Upper lobe of right lung (tissue), 1 donor: ENCODE measurements at places on chromosomes 5 and 9.

- no peak for DNase-seq
Observed at GRCh38 chr9:105683688-105684275, 10.6 kb upstream of the TMEM38B start.

- DNase-seq: no peak
Observed at GRCh38 chr5:80964491-80964890, 4.3 kb downstream of the RASGRF2 start.

- peak; percentile 73 for DNase-seq
Observed at GRCh38 chr5:64330728-64331231, 165.1 kb downstream of the RNF180 start.

DNA sequence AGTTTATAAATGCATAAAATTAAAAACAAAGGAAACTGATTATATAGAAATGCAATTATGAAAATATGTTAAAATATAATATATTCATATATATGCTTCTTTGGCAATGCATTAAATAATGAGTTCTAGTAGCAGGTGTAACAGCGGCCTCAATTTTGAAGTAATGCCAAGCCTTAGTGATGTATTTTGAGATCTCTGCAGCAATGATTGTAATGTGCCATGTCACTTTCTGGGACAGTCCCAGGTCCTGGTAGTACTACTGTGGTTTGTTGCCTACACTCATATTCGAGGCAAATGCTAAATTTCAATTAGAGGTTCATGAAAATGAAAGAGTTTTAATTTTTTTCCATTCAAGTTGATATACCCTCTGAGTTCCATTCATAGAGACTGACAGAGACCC lies 75.8 kb upstream of the ORM1 start:
- no peak for DNase-seq

- no peak for DNase-seq
Observed at GRCh38 chr5:132283423-132284043, 10.7 kb upstream of the SLC22A4 start.

DNA sequence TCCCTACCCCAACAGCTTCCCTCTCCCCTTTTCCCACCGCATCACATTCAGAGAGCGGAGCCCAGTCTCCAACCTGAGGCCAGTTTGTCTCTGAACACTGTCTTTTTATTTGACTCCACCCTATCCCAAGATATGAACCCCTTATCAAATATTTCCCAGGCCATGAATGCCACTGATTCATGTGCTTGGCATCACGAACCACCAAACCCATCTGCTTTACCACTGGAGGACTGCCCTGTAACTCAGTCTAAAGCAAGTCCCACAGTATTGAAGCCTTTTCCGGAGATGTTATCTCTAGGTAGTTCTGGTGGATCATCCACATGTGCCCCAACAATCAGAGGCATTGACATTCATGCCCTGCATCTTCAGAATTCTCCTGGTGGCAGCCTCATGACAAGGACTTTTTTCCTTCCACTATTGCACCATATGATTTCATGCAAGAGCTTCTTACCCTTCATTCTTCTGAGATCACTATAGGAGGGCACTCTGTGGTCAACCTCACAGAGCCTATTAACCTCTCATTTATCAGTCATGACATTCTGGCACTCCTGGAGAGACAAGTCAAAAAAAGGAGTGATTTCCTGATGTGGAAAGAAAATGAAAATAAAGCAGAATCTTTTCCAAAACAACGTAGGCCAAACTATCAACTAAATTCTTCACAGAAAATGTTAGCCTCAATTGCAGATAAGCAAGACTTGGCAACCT lies 12.3 kb upstream of the SPATA31D4 start:
- DNase-seq: no peak

GRCh38 chr9:134783699-134784039 lies 96.9 kb upstream of the FCN2 start:
- DNase-seq: no peak

DNA sequence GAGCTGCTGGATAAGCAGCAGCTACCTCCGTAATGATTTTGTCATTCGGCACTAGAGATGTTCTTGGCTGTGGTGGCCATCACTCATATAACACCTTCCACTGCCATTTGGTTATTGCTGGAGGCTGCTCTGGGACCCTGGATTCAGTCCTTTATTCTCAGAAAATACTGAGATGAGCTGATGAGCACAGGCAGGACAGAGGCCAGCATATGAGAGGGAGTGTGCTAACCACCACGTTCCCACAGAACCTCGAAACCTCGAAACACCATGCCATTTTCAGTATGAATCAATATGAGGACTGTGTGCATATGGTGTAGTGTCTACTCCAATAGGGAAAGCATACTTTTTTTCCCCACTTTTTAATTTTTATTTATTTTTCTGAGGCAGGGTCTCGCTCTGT lies 56.6 kb downstream of the ADAM19 start:
- no peak for DNase-seq

DNA sequence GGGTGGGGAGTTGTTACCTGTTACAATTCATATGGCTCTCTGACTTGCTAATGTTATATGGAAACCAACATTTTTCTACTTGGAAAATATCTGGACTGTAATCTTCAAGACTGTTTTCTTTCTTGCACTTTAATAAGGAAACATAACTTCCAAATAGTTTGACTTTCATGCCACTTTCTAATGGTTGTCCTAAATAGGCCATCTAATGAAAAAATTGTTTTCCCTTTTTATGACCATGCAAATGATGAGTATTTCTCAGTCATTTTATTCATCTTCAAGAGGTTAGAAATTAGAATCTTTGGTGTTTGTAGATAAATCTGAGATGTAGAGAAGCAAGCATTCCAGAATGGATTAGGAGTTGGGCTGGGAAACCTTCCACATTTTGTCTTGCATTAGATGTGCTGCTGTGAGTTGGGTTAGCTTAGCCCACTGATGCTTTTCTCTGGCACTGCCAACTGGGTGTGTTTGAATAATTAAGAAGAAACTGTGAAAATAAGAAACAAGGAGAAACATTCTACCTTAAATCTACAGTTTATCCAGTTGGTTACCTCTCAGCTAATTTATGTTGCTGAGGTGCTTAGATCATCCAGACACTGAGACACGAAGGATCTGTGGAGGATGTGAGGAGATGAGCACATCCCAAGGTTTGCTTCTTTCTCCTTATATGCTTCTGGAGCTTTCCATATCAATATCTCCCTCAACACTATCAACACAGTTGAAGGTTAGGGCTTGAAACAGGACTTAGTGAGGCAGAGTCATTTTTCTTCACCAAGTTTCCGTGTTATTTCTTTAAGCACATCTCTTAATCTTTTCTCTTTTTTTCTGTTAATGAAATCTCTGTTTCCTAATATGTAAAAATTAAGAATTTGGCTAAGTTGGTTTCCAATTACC lies 2.7 kb downstream of the RASGRF2 start:
- DNase-seq: no peak

DNA sequence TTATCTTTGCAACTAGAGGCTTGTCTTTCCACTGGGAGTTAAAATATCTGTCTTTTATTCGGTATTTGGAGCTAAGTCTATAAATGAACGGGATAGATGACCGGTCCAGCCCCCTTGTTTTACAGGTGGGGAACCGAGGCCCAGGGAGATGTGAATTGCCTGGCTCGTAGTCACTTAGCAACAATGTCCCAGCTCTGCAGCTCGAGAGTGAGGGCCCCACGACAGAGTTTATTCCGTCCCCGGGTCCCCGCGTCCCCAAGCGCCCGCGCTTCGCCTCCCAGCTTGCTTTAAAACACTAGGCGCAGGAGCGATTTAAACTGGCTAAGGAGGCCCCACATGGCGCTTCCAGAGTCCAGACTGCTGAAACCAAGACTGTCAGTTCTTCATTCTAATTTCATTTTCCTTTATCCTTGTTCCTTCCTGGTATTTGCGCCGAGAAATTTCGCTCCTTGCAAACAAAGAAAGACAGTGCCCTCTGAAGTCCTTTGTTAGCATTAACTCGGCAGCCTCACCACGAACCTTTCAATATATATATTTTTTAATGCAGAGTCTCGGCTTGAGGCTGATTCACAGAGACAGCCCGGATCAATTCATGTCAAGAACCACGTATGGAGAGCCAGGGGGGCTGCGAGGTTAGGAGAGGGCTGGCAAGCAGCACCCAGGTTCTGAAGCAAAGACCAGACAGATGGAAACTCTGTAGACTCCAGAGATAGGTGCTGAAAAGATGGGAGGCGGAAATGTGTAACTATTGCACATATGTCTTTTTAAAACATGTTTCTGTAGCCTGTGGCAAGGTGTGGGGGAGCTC lies 1.4 kb upstream of the ENC1 start:
- peak; percentile 70 for DNase-seq

GRCh38 chr9:131762356-131762932 lies 22.6 kb upstream of the RAPGEF1 start:
- peak; percentile 89 for DNase-seq

GRCh38 chr5:18699681-18700080 lies 1065.4 kb downstream of the TAF11L14 start:
- DNase-seq: no peak

DNA sequence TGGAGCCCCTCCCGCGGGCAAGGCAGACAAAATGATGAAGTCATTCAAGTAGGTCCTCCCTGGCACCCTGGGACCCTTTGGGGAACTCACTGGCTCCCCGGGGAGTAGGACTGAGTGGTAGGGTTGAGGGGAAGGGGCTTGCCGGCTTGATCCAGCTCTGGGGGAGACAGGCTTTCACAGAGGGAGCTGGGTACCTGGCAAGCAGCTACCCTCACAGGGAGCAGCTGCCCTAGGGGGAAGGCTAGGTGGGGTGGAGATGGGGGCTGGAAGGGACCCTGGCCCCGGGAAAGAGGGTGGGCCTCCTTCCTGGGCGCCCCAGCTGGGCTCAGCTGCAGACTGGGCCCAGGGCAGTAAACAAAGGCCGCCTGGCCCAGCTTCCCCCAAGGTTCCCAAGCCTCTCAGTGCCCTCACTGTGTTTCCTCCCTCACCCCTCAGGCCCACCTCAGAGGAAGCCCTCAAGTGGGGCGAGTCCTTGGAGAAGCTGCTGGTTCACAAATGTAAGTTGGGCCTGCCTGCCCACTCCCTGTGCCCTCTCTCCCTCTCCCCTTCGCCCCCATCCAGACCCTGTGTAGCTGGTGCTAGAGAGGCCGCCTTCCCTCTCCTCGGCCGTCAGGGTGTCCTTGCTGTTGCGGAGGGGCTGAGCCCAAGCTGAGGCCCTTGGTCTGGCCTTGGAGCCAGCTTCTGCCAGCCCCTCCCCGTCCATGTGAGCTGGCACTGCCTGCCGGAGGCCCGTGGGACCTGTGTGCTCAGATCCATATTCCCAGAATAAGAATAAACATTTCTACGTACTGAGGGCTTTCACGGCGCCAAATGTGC lies 131.2 kb downstream of the RGS3 start:
- no peak for DNase-seq

DNA sequence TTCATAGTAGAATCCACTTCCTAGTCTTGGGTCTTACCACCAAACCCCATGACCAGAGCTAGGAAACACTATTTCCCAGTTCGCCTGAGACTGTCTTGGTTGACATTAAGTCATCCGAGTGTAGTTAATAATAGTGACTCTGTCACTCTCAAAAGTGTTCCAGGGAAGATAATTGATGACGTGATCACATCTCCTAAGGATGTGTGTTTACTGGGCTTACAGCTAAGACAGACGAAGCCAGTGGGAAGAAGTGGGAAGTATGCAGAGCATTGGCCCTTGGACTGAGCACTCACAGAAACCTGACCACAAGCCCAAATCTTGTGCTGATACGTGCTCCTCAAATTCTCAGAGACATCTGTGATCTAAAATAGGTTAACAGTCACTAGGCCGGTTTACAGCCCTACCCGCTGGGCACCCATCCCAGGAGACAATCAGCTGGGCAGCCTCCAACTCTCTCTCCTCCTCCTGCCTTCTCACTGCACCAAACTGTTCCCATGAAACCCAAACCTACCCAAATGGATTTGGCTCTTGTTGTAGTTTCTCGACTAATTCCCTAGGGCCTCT lies 316.6 kb downstream of the TLE1 start:
- DNase-seq: no peak

DNA sequence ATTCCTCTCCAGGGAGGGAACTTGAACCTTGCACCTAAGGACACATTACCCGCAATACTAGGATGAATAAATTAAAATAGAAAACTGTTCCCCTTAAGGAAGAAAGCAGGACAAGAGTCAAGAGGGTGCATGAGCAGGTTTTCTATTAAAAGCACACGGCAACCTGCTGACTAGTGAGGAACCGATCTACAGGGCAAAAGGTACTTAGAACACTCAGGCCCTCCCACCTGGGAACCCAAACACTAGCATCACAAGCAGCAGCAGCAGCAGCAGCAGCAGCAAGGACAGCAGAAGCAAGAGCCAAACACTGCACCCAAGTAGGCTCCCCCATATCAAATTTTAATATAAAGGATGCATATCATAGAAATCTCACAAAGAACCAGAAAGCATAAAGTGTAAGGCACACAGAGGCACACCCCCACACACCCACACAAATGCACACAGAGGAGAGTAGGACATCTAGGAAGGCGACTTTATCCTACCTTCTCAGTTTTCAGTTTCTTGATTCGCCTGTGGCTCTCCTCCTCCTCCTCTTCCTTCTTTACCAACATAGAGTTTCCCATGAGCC lies 2.8 kb downstream of the ZNF608 start:
- no peak for DNase-seq

- DNase-seq: no peak
Observed at GRCh38 chr5:14768508-14769365, 102.8 kb downstream of the ANKH start.

DNA sequence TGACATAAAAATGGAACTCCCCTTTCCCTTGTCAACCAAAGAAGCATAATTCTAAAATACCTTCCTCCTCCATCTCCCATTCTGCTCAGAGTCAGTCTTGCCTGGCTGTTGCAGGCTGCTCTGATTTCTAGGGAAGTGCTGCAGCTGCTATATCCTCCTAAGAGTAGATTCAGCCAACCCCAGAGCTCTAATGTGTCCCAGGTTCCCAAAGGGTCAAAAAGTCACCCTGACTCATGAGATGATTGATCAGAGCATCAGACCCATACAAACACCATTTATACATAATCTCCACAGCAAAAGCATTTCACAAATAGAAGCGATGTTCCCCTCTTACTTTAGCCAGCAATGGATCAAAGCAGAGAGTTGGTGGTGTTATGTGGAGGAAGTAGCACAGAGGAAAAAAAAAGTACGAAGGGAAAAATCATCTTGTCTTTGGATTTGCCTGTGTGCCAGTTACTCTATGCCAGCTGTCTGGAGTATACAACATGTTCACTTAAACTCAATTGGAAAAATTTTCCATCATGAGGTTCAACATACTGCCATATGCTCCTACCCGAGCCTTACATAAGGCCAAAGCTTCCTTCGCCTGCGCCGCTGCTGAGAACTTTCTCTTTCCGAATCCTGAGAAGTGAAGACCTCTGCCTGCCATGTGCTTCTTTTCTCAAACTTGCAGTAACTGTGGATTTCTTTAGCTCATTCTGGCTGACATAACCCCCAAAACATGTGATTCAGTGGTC lies 258.0 kb downstream of the TLE4 start:
- no peak for DNase-seq

DNA sequence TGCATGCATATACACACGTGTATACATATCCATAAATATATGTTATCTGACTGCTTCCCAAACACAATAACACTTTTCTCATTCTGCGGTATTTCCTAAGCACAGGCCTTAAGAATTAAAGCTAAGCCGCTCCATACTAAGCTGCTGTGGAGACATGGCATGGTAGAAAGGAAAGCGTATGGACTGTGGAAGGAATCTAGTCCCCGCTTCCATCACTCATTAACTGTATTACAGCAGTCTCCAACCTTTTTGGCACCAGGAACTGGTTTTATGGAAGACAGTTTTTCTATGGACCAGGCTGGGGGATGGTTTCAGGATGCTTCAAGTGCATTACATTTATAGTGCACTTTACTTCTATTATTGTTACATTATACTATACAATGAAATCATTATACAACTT lies 11.3 kb downstream of the CDKL3 start:
- no peak for DNase-seq

- DNase-seq: no peak
Observed at GRCh38 chr9:116027096-116027495, 126.5 kb upstream of the PAPPA start.

- DNase-seq: no peak
Observed at GRCh38 chr5:89396278-89396954, 513.4 kb upstream of the MEF2C start.
